ENCODE measurements at places on chromosomes 16 and 17.

DNA sequence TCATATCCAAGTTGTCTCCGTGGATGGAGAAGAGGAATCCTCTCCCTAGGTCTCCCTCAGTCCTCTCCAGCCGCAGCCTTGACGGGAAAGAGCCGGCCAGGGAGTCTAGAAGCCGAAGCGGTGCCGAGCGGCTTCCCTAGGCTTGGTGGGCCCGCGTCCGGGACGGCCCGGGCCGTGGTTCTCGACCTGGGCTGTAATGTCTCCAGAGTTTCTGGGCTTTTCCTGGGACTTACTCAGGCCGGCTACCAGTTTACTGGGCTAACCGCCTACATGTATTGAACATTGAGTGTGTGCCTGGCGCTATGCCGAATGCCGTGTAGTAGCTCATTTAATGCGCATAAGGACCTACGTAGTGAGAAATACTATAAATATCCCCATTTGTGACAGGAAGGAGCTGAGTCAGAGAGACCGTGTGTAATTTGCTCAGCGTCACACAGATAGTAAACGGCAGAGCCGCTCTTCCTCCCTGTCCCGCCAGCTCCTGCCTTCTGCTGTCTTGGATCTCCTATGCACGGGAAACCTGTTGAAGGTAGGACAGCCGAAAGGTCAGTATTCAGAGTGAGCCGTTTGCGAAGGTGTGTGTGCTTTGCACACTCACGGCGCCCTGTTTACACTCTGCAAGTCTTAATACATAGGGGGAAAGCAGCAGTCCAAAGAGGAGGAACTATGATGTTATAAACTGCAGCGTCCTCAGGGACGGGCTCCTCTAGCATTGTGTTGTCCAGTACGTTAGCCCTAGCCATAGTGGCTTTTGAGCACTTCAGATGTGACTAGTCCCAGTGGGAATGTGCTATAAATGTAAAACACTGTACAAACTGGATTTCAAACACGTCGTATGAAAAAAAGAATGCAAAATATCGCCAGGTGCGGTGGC lies 723 bp upstream of the SPAG5 start:
- DNase-seq = peak; percentile 98

GRCh38 chr16:86229866-86230656 lies 280.3 kb upstream of the FOXF1 start:
- DNase-seq = no peak

- no peak for DNase-seq
These were observed 143.7 kb upstream of the GNAO1 start for GRCh38 chr16:56047307-56048234.

DNA sequence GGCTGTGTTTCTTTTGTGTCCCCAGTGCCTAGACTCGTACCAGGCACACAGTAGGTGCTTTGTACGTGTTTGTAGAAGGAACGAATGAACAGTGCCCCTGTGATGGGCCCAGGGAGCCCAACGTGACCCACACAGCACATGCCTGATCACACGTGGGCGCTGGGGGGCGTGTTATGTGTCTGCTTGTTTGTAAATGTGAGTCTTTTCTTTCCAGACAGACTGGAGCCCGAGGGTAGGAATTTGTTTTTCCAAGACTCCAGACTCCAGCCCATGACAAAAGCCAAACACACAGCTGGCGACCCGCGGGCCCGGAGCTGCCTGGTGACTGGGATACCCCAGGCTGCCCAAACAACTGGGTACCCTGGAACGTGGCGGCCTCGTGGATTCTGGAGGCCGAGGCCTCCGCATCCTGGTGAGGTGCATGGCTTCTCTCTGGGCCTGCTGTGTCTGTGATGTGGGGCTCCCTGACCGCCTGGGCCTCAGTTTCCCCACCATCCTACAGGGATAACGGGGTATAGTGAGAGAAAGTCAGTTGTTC lies 14.9 kb upstream of the CBFA2T3 start:
- DNase-seq = no peak

DNA sequence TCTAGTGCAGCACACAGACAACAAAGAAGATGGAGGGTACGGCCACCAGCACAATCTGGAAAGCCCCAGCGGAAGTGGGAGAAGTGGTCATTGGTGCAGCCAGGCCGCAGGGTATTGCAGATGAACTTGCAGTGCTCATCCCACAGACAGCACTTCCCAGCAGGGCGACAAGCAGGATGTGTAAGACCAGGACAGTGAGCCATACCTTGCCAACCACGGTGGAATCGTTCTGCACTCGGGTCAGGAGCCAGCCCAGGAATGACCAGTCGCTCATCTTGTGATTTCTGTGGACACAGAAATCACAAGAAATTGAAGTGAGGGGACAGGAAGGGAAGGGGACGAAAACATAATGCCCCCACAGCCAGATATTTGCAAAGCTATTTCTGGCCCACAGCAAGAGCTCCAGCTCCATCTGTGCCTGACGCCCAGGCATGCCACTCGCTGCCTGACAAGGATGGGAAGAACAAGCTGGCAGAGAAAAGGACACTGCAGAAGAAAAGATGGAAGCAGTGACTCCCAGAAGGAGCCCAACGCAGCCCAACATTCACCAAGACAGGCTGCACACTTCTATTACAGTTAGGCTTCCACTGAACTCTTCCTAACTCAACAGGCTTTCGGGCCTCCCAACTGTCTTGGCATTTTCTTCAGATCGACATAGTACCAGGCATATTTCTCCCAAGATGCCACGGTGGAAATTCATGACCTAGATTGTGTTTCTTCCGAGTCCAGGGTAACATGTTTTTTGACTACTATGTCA lies 17.5 kb upstream of the MYO18A start:
- no peak for DNase-seq

DNA sequence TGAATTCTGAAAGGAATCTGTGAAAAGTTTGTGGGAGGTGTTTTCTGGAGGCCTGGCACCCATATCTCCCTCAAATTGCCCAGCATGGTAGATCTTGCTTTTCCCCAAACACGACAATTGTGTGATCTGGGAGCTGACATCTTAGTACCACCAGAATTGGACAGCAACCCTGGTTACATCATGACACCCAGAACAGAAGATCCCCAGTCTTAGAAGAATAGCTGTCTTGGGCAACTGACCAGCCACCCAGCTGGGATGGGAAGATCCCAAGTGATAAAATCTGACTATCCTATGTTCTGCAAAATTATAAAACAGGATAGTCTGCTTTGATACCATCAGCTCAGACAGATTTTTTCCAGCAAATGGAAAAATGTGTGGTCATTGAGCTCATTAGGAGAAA lies 235.3 kb downstream of the CDH13 start:
- DNase-seq = no peak

GRCh38 chr16:85201574-85201973 lies 89.3 kb upstream of the CIBAR2 start:
- peak; percentile 52 for DNase-seq

- no peak for DNase-seq
These were observed 188.6 kb downstream of the NTN1 start for GRCh38 chr17:9209781-9210370.

DNA sequence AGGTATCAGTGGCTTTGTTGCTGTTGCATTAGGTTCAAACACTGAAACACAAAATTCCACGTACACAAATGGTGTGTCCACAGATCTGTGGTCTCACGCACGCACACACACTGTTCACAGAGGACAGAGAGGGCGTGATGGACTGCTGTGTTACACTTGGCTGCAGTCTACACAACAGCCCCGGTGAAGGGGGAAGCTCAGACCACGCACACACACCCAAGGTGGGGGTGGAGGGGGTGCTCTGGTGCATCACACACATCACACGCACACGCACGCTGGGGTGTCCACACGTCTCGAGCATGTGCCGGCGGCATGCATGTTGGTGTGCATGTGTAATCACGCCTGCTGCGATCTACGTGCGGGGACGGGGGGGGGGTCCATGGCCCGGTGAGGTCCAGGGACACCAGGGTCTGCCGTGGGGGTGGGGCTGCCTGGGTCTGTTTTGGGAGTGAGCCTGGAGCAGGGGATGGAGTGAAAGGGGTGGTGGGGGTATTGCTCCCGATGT lies 7.3 kb downstream of the HSD3B7 start:
- no peak for DNase-seq

DNA sequence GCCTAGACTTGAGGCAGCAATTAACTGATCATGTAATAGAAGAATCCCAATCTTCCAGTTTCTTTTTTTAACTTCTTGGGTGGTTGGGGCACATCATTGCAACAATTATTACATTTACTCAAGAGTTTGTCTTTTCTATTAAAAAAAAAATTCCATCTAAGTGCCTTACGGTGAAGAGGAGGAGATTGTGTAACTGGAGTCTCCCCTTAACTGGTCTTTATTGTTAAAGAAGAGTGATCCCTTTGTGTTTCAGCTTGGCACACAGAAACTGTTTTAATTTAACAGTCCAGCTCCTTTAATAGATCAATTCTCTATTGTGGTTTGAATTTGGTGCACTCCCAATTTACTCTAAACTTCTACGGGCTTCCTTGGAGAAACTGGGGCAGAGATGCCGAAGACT lies 75.2 kb downstream of the FTO start:
- DNase-seq = no peak

- no peak for DNase-seq
These were observed 40.7 kb downstream of the ADCY9 start for GRCh38 chr16:4075534-4075933.

DNA sequence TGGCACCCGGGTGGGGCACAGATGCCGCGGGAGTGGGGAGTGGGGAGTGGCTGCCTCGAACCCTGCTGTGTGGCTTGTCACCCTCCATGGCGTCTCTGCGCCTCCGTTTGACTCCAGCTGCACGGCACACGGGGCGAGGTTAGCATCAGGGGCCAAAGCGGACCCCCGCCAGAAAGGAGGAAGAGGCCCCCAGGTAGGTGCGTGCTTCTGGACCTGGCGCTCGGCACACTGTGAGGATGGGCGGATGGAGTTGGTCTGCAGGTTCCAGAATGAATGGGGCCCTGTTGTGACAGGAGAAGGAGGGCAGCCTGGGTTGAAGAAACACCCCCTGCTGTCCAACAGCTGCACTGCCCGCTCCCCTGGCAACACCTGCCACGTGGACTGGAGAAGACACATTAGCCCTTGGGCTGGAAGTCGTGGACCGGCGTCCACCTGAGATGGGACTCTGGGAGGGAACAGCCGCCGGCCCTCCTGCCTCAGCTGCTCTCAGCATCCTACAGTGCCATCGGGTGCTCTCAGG lies 9.4 kb upstream of the FASN start:
- no peak for DNase-seq

GRCh38 chr16:58205276-58206036 lies 7.5 kb upstream of the CSNK2A2 start:
- no peak for DNase-seq

DNA sequence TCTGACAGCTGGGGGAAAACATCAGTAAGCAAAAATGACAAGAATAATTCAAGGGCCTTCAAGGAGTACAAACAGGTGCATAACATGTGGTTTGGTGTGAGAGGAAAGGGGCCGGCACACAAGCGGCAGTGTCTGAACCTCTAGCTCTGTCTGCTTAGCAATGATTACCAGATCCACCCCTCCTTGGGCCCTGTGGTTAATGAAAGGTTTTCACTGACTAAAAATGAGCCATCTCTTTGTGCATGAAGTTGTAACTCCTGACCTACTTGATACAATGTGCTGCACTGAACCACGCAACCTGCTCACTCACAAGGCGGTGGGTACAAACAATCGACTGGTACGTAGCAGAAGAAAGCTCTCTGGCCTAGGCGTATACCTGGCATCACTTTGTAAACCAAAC lies 15.1 kb downstream of the FAM117A start:
- no peak for DNase-seq

- no peak for DNase-seq
These were observed 52.3 kb downstream of the TNRC6C start for GRCh38 chr17:78010759-78011158.

- DNase-seq = peak; percentile 67
These were observed 45.9 kb downstream of the SOCS3 start for GRCh38 chr17:78313735-78314648.

GRCh38 chr17:40168262-40168832 lies 8.9 kb upstream of the RAPGEFL1 start:
- DNase-seq = peak; percentile 70

DNA sequence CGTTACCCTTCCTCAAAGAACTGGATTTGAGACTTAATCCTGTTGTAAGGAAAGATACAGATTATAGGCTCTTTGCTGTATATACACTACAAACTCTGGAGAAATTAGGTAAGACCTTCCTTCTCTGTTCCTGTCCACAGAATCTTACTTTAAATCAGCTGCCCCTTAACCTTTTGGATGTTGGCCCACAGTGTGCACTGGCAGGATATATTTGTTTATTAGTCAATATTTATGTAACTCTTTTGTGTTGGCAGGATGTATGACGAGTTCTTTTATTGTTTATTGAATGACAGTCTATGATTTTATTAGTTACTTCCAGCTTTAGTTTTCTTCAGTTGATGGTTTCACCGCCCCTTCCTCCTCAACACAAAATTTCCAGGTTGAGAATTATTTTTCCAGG lies 19.7 kb downstream of the LRRC36 start:
- DNase-seq = no peak

- no peak for DNase-seq
These were observed 116.7 kb upstream of the CES5A start for GRCh38 chr16:55991843-55992242.

DNA sequence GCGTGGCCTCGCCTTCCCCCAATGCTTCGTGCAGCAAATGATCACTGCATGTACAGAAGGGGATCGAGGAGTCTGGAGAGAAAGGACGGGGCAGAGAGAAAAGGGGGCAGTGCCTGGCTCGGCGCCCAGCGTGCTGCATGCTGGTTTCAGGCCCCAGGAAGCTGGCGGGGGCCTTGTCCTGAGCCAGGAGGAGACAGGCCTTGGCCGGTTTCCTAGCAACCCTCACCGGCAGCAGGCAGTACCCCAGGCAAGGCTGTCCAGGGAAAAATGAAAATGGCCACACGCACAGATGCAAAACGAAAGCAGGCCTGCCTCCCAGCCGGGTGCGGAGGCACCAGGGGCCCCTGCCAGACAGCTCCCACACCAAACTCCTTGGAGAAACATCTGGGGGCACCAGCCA lies 126.3 kb downstream of the ZFHX3 start:
- no peak for DNase-seq

GRCh38 chr17:39169101-39169500 lies 3.1 kb upstream of the ARL5C start:
- DNase-seq = no peak

- DNase-seq = peak; percentile 86
These were observed 1151.9 kb upstream of the GOT2 start for GRCh38 chr16:59886021-59886420.

DNA sequence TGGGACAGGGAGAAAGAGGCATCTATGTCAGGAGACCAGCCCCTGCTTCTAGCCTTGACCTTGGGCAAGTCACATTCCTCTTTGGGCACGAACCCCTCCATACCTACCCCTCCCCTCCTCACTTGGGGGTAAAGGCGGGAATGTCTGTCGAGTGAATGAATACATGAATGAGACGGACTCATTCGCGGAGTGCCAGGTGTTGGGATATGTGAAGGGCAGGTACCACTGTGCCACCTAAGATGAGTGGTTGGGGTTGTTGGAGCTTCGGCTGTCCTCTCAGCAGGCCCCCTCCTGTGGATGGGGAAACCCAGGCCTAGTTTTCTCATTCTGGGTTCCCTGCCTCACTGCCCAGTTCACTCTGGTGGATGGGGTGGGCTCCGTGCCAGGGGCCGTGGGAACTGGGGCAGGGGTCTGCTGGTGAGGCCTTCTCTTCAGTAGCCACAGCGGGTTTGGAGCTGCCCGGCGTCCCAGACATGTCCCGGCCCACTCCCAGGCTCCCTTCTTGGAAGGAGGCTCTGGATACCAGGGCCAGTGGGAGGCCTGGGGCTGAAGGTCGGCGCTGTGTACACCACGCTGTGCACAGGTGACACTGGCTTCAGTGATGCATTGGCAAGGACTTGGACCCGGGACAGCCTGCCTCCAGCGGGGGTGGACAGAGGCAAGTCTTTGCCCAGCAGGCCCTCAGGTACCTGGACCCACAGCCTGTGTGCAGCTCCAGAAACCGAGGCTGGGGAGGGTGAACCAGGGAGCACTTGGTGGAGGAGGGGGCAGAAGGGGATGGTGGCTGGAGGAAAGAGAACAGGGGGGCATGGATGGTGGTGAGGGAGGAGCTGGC lies 5.6 kb downstream of the GLIS2 start:
- no peak for DNase-seq
